ENCODE measurements at places on chromosomes 16 and 17.

- no peak for DNase-seq
Measured at GRCh38 chr17:21113049-21113690, 13.6 kb upstream of the DHRS7B start.

DNA sequence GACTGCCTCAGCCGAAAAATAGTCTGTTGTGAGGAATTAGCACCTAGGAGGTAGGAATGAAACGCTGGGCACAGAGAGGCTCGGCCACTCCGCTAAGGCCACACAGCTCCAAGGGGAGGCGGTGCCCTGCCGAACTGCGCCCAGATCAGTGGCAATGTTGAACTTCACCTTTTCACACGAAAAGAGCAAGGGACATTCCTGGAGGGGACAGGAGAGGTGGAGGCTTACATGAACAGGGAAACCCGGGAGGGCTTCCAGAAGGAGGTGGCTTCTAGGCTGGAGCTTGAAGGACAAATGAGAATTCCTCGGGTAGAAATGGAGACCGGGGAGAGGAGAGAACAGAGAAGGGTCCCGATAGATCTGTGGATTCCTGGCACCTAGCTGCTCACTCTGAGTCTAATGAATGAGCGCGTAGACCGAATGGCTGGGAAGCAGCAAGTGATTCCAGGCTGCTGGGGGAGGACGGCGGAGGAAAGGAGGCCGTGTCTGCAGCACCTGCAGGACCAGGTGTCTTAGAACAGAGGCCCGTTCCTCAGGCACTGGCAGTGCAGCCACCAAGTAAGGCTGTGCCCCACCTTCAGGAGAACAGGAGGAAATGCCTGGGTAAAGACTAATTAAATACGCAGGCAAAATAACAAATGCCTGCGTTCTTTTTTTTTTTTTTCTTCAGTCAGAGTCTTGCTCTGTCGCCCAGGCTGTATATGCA lies 722 bp upstream of the SLC38A10 start:
- DNase-seq = no peak

DNA sequence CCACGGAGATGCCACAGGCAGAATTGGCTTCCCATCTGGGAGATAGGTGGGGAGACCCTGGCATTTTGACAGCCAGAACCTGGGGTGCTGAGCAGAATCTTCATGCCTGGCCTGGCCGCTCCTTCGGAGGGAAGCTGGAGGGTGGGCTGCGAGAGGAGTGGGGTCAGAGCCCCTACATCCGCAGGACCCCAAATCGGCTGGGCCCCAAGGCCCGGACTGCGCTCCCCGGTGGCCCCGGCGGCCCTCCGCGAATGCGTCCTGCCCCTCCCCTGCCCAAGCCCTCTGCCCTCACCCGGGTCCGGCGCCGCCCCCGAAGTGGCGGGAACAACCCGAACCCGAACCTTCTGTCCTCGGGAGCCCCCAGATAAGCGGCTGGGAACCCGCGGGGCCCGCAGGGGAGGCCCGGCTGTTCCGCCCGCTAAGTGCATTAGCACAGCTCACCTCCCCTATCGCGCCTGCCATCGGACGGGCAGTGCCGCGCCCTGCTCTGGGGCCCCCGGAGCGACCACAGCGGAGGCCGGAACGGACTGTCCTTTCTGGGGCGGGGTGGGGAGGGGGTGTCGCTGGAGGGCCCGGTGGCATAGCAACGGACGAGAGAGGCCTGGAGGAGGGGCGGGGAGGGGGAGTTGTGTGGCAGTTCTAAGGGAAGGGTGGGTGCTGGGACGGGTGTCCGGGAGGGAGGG lies 850 bp upstream of the PNMT start:
- no peak for DNase-seq

GRCh38 chr16:29319726-29320125 lies 86.8 kb downstream of the NPIPB11 start:
- no peak for DNase-seq

- no peak for DNase-seq
Measured at GRCh38 chr17:18257982-18258355, 569 bp downstream of the FLII start.

DNA sequence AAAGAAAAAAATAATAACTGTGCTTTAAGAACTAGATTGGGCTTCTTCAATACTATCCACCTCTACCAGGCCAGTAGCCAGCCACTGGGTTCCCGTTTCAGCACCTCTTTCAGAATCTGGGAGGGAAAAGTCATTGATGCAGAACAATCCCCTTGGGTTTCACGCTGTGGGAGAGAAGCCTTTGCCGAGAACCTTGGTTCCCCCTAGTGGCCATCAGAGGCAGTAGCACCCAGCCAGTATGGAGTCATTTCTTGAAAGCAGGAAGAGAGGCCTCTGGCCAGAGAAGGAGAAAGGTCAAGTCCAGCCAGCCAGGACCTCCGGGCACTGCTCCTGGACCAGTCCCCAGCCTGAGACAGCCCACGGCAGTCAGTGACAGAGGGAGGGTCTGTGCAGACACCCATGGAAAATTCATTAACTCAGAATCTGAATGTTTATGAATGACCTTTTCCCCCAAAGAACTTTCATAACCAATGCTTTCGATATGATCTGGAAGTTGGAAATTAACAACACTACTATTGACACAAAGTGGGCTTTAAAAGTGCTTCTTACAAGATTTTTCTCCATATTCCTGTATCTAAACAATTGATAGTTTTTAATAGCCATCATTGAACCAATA lies 51.2 kb upstream of the CDH5 start:
- peak; percentile 50 for DNase-seq

DNA sequence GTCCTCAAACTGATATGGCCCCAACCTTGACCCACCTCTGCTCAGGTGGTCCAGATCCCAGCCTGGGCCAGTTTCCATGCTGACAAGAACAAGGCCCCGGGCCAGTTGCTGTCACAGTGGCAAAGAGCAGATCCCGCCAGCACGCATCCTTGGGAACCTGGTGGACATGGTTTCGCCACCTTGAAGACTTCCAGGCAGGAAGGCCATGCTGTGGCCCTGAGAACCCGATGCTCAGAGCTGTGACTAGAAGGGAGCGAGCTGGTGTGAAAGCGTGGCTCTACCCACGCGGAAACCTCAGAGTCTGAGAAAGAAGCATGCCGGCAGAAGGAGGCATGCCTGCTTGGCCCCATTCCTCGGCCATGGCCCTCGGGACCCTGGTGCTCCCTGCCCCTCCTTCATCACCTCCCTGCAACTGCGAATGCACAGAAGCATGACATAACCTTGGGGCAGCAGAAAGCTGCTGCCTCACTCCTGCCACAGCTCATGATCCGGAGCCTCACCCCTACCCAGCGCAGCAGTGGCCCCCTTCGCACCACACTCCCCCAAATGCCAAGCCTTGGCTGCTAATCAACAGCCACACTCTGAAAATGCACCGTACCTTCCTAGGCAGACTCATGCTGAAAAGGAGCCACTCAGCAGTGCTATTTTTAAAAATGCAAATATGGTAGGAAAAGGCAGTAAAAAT lies 33.2 kb downstream of the UBE2O start:
- no peak for DNase-seq

DNA sequence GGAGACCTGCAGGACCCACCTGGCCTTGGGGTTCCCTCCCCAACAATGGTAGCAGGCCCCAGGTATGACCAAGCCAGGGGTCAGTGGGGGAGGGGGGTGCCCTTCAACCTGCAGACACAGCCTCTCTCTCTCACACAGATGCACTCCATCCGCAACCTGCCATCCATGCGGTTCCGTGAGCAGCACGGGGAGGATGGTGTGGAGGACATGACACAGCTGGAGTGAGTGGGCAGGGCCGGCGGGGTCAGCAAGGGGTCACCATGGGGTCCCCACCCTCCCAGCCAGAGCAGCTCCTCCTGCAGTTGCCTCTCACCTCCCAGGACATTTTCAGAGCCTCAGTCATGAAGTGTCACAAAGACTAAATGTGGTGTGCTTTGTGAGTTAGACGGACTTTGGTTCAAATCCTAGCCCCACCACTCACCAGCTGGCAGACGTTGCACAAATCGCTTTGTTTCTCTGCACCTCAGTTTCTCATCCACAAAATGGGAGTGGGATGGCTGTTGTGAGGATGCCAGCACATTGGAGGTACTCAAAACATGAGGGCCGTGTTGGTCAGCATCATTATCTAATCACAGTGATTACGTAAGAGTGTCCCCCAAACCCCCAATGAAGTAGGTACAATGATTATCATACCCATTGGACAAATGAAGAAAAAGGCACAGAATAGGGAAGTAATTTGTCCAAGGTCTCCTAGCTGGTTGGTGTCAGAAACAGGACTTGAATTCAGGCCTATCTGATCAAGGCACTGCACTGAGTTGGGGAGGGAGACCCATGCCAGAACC lies 16.0 kb downstream of the MYO15A start:
- no peak for DNase-seq

GRCh38 chr16:84220851-84221250 lies 19.0 kb downstream of the KCNG4 start:
- DNase-seq = no peak

DNA sequence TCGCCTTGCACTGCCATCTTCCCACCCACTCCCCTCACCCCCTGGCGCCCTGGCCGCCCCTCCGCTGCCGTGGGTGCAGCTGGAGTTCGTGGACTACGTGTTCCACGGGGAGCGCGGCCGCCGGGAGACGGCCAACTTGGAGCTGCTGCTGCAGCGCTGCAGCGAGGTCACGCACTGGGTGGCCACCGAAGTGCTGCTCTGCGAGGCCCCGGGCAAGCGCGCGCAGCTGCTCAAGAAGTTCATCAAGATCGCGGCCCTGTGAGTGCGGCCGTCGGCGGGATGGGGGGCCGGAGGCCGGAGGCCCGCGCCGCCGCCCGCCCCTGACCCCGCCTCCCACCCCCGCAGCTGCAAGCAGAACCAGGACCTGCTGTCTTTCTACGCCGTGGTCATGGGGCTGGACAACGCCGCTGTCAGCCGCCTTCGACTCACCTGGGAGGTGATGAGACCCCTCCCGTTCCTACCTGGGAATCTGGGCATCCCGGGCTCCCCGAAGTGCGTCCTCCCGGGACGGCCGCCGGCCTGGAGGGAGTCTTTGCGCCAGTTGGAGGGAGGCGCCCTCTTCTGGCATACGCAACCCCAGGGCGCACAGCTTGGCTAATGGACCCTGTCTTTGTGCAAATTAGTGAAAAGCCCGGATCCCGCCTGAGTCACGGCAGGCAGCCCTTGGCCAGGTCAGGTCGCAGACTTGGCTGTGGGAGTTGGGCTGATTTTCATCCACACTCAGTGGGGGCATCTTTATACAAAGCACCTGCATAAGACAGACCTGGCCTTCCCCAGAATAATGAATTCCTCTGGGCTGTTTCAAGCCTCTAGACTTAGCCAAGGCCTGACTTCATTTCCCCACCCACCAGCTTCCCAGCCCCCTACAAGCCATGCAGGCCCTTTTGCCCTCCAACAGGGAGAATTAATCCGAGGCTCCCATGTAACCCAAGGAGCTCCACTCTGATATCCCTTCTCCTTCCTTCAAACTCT lies 14.3 kb downstream of the RAPGEFL1 start:
- DNase-seq = no peak

- no peak for DNase-seq
Measured at GRCh38 chr16:3444032-3444388, 530 bp downstream of the NAA60 start.

GRCh38 chr16:81632392-81633146 lies 146.5 kb upstream of the PLCG2 start:
- no peak for DNase-seq

DNA sequence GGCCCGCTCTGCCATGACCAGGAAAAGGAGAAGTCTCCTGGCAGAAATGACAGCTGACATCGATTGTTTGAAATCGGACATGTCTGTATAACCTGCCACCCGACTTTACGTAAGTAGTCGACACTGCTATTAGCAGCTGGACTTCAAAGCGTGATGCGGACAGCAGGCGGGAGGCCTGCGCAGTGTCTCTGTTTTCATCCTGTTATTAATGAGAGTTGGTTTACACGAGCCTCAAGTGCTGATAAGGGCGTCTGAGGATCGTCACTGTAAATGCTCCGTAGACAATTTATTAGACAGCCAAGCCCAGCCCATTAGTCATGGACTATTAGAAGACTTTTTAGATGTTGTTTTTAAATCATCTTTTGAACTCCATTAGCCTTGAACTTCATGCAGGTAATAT lies 328.3 kb downstream of the FOXL1 start:
- DNase-seq = no peak

DNA sequence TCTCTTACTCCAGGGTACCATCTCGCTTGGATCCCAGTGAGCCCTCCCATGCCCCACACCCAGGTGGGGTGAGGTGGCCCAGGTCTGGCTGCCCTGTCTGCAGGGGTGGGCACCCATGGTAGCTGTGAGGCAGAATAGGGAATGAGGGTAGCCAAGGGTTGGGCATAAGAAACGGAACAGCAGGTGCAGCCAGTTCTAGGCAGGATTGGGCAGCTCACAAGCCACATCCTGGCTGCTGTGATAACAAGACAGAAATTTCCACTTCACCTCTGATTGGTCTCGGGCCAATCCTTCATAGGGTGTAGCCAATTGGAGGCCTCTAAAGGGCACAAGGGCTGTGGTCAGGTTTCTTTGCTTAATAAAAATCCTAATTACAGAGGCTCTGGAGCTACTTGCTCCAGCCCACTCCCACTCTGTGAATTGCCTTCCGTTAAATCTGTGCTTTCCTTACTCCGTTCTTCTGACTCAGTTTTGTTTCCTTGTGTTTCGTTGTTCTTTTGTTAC lies 1.5 kb upstream of the ARHGDIG start:
- DNase-seq = no peak

DNA sequence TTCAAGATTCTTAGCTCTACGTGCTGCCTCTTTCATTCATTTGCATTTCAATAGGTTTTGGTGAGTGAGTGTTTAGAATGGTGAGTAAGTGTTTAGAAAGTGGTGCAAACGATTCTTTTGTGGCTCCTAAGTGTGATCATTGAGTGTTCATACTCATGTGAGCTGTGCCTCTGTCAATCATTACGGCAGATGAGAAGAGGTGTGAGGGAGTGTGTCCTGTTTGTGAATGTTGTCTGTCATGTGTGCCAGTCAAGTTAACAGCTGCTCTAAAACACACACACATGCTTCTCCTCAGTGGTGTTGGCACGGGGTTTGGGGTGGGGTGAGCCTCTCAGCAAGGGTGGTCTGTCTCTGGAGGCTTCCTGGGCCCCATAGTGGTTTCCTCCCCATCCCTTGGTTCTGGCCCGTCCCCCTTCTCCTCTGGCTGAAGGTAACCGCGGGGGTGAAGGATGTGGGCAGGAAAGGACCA lies 11.4 kb downstream of the MYL4 start:
- no peak for DNase-seq

Measured in left renal cortex interstitium (tissue), 4 donors.